ENCODE measurements at places on chromosomes 1 and 21.

DNA sequence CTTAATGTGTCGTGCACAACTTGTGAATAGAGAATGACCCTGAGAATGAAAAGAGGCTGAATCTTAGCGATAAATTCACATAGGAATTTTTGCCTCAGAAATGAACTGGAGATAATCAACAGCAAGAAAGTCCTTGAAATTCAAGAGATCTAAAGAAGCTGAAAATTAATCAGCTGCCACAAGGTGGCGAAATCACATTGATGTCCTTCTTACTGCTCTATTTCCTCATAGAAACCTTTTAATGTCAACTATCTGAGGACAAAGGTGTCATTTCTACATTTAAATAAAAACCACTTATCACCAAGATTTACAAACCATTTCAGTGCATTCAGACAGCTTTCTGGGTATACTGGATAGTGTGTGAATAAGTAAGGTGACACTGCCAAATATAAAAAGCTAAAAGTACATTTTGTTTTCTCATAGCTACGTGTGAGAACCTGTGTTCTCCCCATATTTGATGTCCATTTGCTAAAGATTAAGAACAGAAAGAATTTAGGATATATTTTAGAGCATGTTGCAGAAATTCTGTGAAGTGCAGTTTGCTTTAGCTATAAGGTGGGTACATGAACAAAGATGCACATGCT lies 485.3 kb upstream of the PTBP2 start:
- DNase-seq, result peak; percentile 29

DNA sequence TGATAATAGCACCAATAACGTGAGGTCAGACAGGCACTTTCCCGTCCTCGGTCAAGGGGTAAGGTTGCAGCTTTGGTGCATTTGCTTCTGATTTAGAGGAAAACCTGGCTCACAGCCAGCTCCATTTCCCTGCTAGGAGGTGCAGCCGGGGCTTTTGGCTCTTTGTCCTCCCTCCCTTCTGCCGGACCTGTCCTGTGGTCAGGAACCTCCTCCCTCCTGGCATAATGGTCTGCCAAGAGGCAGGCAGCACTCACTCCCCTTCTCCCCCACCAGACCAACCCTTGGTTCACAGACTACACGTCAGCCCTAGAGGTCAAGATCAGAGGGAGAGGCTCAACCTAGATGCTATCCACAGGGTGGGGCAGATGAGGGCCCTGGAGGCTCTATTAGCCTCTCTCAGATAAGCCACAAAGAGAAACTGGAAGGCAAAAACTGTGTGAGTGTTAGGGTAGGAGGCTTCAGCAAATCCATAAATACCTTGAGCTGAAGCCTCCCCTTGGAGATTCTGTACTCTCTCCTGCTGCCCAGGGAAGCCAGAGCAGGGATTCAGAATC lies 64.8 kb downstream of the PLXNA2 start:
- DNase-seq, result no peak

- no peak for DNase-seq
These were observed 28.1 kb downstream of the RNF187 start for GRCh38 chr1:228515200-228515834.

GRCh38 chr1:14251871-14252270 lies 346.6 kb upstream of the KAZN start:
- DNase-seq, result no peak

- peak; percentile 72 for DNase-seq
These were observed 111.2 kb upstream of the NBPF11 start for GRCh38 chr1:148263128-148263905.

DNA sequence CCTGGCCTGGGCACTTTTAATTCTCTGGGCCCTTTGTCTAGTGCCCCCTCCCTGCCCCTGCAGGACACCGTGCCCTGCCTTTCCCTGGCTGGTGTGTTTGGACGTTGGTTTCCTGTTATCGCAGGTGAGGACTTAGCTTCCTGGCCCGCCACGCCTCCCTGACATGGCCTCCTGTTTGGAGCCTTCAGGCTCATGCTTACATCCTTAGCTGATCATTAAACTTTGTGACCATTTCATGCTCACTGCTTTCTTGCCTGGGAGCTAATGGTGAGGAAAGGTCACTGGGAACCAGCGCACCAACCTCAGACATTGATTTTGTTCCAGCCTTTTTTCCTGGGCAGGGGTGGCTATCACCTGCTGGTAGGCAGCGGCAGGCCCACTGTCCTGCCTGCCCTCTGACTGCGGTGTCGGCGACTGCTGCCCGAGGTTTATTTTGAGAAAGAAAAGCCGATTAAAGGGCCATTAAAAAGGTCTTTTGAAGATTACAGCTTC lies 3.7 kb downstream of the PFKL start:
- no peak for DNase-seq

DNA sequence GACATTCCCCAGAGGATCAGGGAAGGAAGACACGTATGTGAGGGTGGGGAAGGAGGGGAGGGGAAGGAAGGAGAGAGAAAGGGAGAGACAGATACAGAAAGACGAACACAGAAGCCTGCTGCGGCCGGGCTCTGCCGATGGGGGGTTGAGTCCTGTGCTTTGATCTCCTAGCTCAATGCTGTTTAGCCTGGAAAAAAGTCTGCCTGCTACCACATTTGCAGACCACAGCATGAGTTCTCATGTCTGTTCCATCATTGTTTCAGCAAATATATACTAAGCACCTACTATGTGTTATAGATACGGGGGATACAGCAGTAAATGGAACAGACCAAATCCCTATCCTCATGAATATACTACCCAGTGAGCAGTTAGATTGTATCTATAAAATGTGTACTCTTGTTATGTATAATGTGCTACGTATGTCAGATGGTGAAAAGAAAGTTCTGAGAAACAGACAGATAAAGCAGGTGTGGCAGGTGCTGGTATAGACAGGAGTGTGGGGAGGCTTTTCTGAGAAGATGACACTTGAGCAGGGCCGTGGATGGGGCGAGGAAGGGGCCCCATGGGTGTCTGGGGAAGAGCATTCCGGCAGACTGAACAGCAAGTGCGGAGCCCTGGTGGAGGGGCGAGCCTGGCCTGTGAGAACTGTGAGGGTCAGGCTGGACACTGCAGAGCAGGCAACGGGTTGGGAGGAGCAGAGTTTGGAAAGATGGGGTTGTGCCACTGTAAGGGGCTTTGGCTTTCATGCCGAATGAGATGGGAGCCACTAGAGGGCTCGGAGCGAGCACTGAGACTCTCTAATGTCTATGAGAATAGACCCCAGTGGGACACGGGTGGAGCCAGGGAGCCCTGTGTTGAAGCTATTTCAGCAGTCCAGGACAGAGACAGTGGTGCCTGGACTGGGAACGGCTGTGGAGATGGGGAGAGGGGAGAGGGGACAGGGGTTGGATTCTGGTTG lies 34.1 kb downstream of the KIAA1614 start:
- DNase-seq, result no peak

- DNase-seq, result no peak
These were observed 402.5 kb downstream of the PTPRC start for GRCh38 chr1:199041173-199041914.

DNA sequence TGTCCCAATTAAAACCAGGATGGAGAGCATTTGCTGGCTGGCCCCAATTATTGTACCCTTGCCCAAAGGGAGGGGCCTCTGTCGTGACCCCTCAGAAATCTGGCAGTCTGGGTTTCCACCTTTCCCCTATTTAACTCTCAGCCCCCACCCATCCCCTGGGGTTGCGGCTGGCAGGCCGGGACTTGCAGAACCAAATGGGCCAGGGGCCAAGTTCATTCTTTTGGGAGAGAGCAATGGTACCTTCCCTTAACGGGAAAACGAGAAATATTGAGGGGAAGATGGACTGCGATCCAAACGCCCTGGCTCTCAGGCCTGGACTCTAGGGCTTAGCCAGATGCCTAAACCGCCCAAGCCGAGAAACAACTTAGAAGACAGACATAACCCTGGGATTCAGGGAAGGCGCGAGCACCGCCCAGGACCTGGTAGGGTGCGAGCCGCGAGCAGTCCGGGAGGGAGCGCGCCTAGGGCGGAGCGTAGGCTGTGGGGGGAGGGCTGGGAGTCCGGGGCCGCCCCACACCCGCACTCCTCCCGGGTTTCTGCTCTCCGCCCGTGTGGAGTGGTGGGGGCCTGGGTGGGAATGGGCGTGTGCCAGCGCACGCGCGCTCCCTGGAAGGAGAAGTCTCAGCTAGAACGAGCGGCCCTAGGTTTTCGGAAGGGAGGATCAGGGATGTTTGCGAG lies at the start of gene SLC27A3:
Gene SLC27A3 (plus strand): TSS at position 628 of the 678 bp plus-strand sequence. CDS start 91 bp downstream, outside the sequence.
- DNase-seq, result peak; percentile 74

DNA sequence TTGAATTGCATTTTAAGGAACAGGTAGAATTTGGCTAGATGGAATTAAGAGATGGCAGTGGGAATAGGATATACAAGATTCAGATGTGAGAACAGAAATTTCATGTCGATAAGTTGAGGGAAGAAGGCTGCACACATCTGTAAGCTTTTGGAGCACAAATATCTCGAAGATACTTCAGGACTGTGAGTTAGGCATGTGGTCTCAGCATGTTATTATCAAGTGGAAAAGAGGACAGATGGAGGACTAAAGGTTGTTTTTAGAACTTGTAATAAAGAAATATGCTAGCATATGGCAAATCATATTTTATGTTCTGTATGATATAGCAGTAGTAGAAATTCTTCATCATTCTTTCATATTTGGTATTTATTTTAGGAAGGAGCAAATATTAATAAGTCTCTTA lies 61.5 kb downstream of the KIF1B start:
- no peak for DNase-seq

GRCh38 chr21:42991992-42992740 lies 17.8 kb downstream of the PKNOX1 start:
- DNase-seq, result no peak

DNA sequence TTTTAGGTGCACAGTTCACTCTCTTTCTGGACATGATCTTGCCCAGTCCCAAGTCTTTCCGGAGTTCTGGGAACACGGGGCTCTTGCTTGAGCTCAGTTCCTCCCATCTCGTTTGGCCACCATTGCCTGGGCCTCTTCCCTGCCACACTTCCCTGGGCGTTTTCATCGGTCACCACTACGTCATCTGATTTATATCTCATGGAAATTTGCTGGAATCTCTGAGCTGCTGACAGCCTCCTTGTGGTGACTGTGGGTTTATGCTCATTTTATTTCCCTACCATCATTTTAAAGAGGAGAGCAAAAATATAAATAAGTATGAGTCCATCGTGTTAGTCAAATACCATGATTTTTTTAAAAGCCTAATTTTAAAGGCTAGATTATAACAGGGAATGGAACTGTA lies 449.1 kb upstream of the KAZN start:
- DNase-seq, result no peak

GRCh38 chr1:204705888-204706837 lies 20.6 kb upstream of the LRRN2 start:
- DNase-seq, result no peak

DNA sequence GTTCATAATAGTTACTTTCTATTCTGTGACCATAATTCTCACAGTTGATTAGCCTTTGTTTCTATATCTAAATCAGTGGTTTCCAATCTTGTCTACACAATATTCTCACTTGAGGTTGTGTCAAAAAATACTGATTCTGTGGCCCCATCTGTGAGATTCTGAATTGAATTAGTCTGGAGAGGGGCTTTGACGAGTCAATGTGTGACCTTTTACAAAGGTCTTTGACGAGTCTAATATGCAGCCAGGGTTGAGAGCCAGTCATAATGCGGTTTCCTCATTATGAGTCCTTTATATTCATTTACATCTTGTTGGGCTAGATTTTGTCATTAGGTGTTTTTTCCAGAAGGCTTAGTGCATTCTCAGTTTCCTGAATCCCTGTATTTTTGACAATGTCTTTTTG lies 19.7 kb downstream of the FCRL5 start:
- no peak for DNase-seq

- DNase-seq, result no peak
These were observed 21.8 kb downstream of the C1orf21 start for GRCh38 chr1:184408580-184408979.

GRCh38 chr1:192978195-192978710 lies 80.9 kb downstream of the UCHL5 start:
- DNase-seq, result no peak

- no peak for DNase-seq
These were observed 37.8 kb upstream of the TMEM52 start for GRCh38 chr1:1956586-1957532.

- DNase-seq, result no peak
These were observed 247.5 kb downstream of the LMX1A start for GRCh38 chr1:165109013-165109412.
